ENCODE measurements at places on chromosomes 1 and 21. TPM values are rescaled to one million over a fixed set of nuclear protein-coding genes. Genes with fewer than 3 reads are reported as not detected.

GRCh38 chr21:44489962-44490361 is 34.7 kb downstream of the LRRC3 start:
- DNase-seq = no peak
- peaks cover 12% of the 10 kb centered on the region for H3K27me3 ChIP-seq
- H3K36me3 ChIP-seq = no peaks in the 10 kb centered on the region
- H3K4me3 ChIP-seq = no peak overlapping the region

DNA sequence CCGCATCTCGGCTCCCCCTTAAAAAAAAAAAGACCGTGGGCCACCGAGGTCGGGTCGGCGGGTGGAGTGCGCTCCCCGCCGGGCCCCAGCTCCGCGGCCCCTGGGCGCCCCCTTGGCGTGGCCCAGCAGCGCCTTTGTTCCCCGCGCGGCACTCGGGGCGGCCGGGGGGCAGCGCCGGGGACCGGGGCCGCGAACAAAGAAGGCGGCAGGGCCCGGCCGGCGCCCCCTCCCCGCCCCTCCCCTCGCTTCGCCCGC is 571 bp downstream of the MARCKSL1 start:
- H3K36me3 ChIP-seq = peaks cover 33% of the 10 kb centered on the region
- H3K27me3 ChIP-seq = peaks cover 3% of the 10 kb centered on the region

- no peak overlapping the region for H3K4me3 ChIP-seq
- no peak for DNase-seq
- H3K36me3 ChIP-seq = no peaks in the 10 kb centered on the region
- no peaks in the 10 kb centered on the region for H3K27me3 ChIP-seq
These were observed 228.9 kb upstream of the ADGRL4 start for GRCh38 chr1:79235301-79236002.

- DNase-seq = no peak
- H3K4me3 ChIP-seq = no peak overlapping the region
- H3K27me3 ChIP-seq = no peaks in the 10 kb centered on the region
- no peak overlapping the region for H3K27ac ChIP-seq
These were observed 336.2 kb downstream of the SETD4 start for GRCh38 chr21:35724156-35724555.

DNA sequence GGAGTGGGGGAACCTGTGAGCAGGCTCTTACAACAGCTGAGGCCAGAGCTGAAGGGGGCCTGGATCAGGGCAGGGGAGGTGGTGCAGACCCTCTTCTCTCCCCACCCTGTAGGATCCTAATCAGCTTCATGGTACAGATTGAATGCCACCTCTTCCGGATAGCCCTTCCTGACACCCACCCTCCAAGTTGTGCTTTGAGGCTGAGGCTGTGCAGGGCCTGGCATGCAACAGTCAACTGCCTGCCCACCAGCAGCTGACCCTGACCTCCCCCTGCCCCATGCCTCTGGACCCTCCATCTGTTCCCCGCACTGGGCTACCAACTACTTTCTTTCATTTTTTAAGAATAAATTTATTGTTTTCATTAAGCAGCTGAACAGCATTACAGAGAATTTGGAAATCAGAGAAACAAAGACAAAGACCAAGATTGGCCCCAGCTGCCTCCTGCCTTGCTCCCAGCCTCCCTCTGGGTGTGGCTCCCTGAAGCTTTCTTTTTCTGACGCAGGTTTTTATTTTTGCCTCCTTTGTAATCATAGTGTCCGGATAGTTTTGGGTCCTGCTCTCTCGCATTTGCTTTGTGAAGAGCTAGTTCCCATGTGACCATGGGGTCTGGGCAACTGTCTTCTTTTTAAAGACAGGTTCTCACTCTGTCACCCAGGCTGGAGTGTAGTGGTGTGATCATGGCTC is 12.8 kb downstream of the ZNF362 start:
- H3K4me1 ChIP-seq = peaks cover 24% of the 10 kb centered on the region
- H3K27me3 ChIP-seq = no peaks in the 10 kb centered on the region
- DNase-seq = peak; percentile 48
- no peaks in the 10 kb centered on the region for H3K36me3 ChIP-seq
- no peak overlapping the region for H3K27ac ChIP-seq

- H3K27ac ChIP-seq = peak overlapping the region; percentile 88
- H3K27me3 ChIP-seq = no peaks in the 10 kb centered on the region
- DNase-seq = peak; percentile 63
- no peaks in the 10 kb centered on the region for H3K36me3 ChIP-seq
- peaks cover 14% of the 10 kb centered on the region for H3K4me1 ChIP-seq
These were observed 8.9 kb downstream of the VPS26C start for GRCh38 chr21:37257967-37258877.

The CD101 gene
- 0.45 TPM for total RNA-seq

The SLC2A5 gene
- total RNA-seq = not detected

The VWA1 gene
- 18.7 TPM for total RNA-seq

The RPTN gene
- not detected for total RNA-seq

The KRTAP23-1 gene
- total RNA-seq = not detected

The CELA2A gene
- total RNA-seq = 0.55 TPM
